Inflammatory macrophage treated with lipopolysaccharide for 1 hour (primary cell): ENCODE measurements at places on chromosomes 7 and 10.

- DNase-seq: peak; percentile 85
These were observed 55.1 kb downstream of the CUBN start for GRCh38 chr10:17074541-17074847.

DNA sequence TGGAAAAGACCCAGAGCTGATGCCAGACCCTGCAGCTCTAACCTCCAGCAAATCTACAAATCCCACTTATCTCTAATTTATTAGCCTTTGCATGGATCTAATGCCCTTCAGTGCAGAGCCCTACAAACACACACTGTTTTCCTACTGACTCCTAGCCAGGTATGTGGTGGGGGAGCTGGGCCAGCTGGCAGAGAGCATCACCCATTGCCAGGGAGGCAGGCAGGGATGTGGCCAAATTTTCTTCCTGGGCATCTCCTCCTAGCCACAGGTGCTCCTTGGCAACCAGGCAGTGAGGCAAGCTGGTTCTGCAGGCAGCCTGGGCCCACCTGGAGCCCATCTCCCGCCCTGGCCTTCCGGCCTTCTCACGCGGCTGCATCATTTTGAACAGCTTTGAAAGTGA, 55.9 kb upstream of the EMX2 start:
- DNase-seq: no peak

DNA sequence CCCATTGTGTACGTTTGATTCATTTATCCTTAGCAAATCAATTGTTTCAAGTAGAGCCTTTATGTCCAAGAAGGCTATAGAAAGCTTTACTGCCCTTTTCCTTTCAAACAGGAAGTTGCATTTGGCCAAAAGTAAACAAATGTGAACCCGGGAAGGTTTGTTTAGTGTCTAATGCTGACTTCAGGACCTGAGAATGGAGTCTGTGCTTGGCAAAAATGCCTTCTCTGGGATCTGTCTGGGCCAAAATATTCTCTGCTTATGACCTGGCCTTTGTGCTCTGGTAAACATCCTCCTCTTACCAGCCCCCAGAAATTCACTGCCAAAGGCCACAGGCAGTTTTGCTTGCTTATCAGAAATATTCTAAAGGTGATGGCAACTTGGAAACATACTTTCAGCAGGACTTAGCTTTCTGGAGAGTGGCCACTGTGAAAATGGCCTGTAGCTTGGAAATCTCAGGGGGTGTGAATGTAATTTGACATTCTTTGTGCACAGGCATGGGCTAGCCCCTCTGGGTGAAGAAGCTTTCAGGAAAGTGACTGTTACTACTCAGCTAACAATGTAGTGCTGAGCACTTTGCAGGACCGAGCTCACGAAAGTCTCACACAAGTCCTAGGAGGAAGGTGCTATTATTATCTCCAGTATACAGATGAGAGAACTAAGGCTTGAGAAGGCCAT, 199.5 kb downstream of the PTEN start:
- no peak for DNase-seq

GRCh38 chr7:39421251-39421650, 145.0 kb upstream of the YAE1 start:
- DNase-seq: no peak

DNA sequence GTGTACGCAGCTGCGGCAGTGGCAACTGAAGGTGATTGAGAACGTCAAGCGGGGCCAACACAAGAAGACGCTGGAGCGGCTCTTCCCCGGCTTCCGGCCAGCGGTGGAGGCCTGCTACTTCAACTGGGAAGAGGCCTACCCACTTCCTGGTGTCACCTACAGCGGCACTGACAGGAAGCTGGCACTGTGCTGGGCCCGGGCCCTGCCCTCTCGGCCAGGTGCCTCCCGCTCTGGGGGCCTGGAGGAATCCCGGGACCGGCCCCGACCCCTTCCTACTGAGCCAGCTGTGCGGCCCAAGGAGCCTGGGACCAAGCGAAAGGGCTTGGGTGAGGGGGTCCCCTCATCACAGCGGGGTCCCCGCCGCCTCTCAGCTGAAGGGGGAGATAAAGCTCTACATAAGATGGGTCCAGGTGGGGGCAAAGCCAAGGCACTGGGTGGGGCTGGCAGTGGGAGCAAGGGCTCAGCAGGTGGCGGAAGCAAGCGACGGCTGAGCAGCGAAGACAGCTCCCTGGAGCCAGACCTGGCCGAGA, 6.5 kb downstream of the ZSWIM8 start:
- no peak for DNase-seq

DNA sequence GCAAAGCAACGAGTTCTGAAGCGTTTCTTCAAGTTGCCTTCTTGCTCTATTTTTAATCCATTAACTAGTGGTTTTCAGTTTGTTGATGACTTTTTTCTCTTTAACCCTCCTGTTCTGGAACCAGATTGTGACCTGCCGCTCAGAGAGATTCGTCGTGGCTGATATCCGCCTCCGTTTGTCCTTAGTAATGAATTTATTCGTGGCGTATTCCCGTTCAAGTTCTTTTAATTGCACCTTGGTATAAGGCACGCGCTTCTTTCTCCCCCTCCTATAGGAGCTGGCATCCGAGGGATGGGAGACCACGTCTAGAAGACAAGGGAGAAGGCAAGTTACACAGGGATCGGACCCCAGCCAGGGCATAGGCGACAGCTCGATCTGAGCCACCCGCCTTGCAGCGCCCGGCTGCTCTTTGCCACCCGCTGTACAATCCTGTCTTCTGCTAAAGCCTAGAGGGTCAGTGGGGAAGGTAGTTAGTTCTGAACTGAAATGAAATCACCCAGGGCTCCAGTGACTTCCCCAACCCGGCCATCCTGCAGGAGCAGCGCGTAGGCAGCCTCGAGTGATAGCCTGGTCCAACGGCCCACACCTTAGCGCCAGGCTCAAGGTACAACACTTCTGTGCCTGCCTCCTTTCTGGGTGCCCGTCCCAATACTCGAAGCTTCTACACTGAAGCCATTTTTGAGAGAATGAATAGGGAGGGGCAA, 1.6 kb downstream of the HOXA13 start:
- no peak for DNase-seq

DNA sequence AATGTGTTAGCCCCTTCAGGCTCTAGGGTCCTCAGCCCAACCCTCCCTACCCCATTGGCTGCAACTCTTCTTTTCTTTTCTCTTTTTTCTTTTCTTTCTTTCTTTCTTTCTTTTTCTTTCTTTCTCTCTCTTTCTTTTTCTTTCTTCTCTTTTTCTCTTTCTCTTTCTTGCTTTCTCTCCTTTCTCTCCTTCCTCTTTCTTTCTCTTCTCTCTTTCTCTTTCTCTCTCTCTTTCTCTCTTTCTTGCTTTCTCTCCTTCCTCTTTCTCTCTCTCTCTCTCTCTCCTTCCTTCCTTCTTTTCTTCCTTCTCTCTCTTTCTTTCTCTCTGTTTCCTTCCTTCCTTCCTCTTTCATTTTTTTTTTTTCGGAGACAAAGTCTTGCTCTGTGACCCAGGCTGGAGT, 458.9 kb downstream of the TYW1 start:
- no peak for DNase-seq

- DNase-seq: no peak
These were observed 256.8 kb downstream of the BMPER start for GRCh38 chr7:34162027-34162565.

DNA sequence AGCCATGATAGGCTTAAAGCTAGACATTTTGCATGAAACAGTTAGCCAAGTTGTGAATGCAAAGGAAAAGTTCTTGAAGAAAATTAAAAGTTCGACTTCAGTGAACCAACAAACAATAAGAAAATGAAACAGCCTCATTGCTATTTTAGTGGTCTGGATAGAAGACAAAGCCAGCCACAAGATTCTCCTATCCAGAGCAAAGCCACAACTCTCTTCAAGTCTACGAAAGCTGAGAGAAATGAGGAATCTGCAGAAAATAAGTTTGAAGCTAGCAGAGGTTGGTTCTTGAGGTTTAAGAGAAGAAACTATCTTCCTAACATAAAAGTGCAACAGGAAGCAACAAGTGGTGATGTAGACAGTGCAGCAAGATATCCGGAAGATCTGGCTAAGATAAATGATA, 271.4 kb upstream of the GRM3 start:
- DNase-seq: no peak

DNA sequence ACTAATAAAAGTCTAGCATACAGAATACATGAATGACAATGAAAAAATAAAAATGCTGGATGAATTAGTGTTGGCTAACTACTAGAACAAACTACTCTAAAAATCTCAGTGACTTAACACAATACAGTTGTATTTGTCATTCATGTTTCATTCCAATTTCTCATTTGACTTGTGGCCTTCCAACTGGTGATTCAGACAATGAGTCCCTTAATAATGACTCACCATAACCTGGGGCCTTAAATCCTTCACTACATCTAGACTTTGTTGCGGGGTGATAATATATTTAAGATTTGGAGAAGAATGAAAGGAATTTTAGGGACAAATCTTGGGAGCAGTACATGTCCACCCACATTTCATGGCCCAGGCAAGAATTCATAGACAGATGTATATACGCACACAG, 90.5 kb upstream of the POM121L12 start:
- no peak for DNase-seq

- DNase-seq: no peak
These were observed 736.4 kb upstream of the PHF14 start for GRCh38 chr7:10237306-10237705.

- no peak for DNase-seq
These were observed 163.1 kb downstream of the LYZL1 start for GRCh38 chr10:29451946-29452345.

GRCh38 chr7:66697449-66698438, 42.8 kb upstream of the RABGEF1 start:
- no peak for DNase-seq

DNA sequence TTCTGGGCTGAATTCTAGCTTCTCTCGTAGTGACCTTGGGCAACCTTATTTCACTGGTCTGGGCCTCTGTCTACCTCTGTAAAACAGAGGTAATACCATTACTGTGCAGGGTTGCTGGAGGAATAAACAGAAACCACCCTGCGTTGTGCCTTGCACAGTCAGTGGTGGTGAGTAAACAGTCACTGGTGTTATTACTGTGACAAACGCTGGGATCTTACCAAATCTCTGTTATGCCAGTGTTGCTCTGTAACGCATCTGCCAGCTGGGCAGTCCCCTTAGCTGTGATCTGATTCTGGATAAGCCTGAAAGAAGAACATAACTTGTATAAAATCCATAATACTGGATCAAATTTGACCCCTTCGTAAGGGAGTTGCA, 49.4 kb downstream of the NOD1 start:
- peak; percentile 83 for DNase-seq

DNA sequence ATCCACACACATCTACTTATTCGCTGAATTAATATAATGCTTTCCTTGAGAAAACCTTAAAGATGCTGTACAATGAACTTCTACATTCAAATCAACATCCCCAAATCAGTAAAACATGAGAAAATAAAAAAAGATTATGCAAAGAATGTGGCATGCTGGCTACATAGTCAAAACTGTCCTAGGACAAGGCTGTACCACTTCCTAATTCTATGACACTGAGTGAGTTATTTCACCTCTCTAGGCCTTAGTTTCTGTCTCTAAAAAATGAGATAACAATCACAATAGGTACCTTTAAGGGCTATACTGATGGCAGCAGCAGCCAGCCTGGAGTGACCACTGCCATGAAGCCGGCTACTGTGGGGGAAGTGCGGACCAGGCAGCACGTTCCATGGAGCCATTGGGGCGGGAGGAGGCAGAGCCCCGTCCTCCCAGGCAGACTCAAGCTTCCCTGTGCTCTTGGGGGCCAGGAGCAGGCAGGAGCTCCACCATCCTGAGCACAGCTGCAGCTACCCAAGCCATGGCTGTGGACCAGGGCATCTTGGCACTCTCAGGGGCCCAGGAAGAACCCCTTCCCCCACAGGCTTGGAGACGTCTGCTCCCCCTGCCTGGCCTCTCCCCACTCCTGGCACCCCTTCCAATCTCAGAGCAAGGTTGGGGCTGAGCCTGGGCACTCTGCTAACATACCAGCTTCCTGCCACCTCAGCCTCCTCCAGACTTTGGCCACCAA, 110.2 kb downstream of the ELAPOR2 start:
- no peak for DNase-seq

DNA sequence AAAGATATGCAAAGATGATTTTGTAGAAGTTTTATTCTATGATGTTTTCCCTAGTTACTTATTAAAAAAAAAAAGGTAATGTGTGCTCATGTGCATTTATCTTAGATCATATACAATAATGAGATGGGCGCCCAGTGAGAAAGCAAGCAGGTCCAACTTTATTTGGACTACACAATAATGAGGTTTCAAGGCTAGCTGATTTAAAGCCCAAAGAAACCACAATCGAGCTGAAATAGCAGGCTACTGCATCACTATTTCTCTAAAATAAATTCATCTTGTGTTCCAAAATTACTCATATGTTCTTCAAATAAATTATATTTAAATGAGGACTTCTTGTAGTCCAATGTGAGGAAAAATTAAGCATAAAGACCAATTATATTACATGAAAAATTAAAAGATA, 110.1 kb downstream of the JMJD1C start:
- no peak for DNase-seq

DNA sequence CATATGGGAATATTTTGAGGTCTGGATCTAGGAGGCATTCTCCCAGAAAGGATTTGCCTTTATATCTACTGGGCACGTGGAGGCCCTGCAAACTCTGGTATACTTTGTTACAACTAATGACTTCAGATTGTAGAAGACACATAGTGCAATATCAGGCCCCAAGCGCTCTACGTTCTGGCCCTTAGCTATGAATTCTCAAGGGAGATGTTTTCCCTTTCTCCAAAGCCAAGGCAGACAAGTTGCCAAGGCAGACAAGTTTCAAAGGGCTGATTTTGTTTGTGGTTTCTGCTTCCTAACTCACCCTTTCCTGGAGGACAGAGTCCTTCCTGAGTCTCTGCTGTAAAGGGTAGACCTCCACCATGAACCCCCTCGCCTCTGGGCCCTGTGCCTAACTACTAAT, 99.4 kb upstream of the CTTNBP2 start:
- no peak for DNase-seq

DNA sequence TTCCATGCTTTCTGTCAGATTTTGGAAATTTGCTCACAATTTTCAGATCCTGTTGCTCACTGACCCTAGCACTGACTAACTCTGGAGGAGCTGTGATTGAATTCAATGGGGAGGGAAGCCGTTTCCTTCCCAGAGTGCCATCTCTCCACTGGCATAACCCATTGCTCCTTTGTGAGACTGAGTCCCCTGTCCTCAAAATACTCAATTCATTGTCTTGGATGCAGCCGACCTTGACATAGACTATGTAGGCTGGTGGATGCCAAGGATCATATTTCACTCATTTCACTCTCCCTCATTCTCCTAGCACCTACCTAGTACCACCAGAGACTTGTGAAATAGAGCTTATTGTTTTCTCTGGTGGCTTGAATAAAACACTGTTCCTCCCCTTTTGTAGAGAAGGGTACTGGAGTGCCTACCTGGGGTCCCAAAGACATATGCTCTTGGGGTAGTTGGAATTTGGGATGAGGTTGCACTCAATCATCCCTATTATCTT, 511.3 kb upstream of the ZMIZ1 start:
- no peak for DNase-seq
